ENCODE measurements at places on chromosomes 11 and 22.

GRCh38 chr11:94376841-94377240 is 24.4 kb downstream of the GPR83 start:
- DNase-seq = no peak

DNA sequence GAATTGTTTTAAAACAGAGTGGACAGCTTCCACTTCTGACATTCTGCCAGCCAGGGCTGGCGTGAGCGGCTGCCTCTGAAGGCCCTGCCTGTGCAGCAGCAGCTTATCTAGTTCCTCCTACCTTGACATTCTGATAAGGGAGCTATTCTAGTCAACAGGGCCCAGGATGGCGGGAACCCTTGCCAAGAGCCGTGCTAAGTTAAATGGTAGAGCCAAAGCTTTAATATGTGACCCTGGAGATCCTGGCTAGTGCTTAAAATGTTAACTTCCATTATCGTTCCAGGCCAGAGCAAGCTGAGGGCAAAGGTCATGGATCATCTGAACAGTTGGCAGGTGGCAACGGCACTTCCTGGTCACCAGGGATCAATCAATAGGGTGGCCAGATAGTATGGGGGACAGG is 3.5 kb downstream of the KCNJ5 start:
- no peak for DNase-seq

DNA sequence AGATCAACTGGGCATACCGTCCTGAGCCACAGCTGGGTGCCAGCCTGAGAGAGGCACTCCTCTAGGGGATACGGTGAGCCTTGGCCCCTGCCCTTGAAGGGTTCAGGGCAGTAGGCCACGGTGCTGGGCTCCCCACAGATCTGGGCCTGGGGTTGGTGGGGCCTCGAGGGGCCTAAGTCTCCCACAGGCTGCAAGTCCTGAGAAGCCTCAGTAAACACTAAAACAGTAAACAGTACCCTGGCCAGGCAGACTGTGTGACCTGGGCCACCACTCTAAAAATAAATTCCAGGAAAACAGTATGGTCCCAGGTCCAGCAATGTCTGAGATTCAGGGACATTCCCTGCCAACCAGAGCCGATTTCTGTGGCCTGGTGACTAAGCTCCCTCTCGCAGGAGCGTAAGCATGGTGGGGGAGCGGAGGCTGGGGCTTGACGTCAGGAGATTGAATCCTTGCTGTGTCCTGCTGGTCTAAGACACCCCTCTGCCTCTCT is 2.3 kb upstream of the RHOD start:
- DNase-seq = peak; percentile 93

DNA sequence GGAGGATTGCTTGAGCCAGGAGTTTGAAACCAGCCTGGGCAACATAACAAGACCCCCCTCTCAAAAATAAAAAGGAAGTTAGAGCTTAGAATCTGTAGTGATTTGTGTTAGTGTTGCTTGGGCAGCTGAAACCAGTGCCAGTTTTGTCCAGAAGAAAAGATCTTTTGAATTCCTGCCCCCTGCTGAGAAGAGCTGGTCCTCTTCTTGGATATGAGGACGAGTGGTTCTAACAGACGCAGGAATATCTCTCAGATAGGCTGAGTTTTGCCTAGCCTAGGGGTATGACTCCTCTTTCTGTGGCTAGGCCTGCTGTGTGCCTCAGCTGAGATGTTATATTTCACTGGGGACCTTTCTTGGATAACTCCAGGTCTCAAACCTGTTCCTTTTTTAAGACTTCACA is 102.8 kb downstream of the STIM1 start:
- DNase-seq = no peak

DNA sequence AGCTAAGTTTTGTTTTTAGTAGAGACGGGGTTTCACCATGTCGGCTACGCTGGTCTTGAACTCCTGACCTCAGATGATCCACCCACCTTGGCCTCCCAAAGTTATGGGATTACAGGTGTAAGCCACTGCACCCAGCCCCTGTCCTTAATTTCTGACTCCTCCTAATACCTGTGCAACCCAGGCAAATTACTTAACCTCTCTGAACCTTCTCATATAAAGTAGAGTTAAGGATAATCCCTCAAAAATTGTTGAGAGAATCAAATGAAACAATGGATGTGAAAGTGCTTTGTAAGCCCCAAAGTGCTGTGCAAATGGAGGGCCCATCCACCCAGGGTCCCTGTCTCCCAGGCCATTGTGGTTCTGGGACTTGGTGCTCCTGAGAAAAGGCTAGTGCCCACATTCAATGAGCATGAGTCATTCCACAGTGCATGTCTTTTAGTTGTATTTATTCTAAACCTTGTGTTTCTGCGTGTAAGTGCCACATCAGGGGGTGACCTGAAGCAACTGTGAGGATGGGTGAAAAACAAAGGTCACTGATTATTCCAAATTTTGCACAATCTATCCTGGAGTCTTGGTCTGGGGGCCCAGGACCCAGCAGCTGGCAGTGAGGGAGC is 61.4 kb upstream of the PTPRJ start:
- peak; percentile 51 for DNase-seq

All from iris pigment epithelial cell (primary cell).